ENCODE measurements at places on chromosomes 3 and 15.
A peak's percentile ranks its signal among the peaks of the same experiment; 100 is the strongest.

DNA sequence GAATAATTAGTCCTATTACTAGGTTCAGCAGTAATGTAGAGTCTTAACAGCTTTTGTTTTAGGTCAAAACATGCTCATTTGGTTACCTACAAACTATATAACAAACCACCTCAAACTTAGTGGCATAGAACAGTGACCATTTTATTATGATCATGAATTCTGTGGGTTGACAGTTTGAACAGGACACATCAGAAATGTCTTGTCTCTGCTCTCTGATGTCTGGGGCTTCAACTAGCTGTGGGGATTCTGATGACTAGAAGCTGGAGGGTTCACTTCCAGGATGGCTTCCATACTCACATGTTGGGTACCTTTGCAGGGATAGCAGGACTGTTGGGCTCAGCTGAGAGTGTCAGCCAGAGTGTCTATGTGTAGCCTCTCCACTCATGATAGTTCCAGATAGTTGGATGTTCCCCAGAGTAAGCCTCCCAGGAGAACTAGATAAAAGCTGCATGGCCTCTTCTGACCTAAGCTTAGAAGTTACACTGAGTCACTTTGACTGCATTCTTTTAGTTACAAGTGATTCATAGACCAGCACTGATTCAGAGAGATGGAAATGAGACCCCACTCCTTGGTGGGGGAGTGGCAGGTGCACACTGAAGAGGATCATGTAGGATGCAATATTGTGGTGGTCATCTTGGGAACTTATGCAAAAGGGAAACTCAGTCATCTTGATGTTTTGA, 32.6 kb downstream of the PLCL2 start:
- no peak for DNase-seq

DNA sequence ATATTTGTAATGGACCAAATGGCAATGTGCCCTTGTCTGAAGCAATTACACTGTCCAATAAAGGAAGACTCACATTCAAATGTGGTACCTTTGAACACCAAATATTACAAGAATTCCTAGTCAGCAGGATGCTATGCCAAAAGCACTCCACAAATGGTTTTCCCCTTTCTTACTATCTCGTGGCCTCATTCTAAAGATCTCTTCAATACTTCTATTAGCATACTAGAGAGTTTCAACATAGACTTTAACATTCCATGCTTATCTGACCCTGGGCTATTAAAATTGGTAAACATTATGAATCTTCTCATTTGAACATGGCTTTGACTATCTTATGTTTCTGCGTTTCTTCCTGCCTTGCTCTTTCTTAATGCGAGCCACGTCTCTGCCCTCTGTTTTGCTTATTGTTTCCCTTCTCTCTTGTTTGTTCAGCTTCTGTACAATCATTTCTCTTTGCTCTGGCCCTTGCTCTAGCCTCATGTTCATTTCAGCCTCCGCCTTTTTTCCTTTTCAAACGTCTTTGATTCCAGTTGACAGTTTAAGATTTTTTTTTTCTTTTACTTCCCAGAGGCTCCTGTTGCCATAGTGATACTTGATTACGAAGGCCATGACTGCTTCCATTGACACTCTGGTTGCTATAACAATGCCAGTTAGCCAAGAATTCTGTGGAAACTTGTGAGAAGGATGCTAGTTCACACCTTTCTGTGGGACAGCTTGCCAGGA, 49.5 kb upstream of the SLC9A9 start:
- no peak for DNase-seq

GRCh38 chr3:33941804-33942203, 143.4 kb downstream of the PDCD6IP start:
- no peak for DNase-seq

GRCh38 chr15:78641102-78641748, at the start of gene CHRNB4:
Gene CHRNB4 (minus strand): TSS chr15:78641210. CDS start chr15:78641133, 77 bp downstream.
- DNase-seq, result no peak

- DNase-seq, result no peak
Observed at GRCh38 chr3:67678665-67679064, 24.3 kb upstream of the SUCLG2 start.

GRCh38 chr15:87764461-87765240, 491.9 kb downstream of the NTRK3 start:
- DNase-seq, result no peak

- no peak for DNase-seq
Observed at GRCh38 chr3:90011131-90011530, 903.7 kb downstream of the EPHA3 start.

GRCh38 chr3:105997800-105998526, 129.2 kb upstream of the CBLB start:
- DNase-seq, result no peak

DNA sequence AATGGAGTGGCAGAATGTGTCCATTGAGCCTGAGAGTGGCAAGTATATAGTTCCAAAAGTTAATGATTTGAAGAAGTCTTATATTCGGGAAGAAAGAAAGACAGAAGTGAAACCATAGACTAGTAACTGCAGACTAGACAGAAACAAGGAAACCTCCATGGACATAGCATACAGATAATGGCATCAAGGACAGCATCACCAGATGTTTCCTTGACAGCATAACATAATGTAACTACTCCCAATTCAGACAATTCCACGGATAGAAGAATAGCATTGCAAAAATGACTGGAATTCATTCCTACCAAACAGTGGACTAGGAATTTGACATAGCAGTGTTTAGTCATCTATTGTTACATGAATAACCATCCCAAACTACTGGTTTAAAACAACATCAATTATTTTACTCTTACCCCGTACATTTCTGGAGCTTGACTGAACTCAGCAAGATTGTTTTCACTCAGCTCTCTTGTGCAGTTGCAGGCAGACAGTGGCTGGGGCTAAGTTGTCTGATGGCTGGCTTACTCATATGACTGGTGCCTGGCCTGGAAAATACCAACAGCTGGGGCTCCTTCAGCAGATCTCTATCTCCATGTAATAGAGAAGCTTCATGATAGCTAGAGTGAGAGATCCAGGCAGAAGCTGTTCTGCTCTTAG, 109.7 kb upstream of the GADL1 start:
- no peak for DNase-seq

DNA sequence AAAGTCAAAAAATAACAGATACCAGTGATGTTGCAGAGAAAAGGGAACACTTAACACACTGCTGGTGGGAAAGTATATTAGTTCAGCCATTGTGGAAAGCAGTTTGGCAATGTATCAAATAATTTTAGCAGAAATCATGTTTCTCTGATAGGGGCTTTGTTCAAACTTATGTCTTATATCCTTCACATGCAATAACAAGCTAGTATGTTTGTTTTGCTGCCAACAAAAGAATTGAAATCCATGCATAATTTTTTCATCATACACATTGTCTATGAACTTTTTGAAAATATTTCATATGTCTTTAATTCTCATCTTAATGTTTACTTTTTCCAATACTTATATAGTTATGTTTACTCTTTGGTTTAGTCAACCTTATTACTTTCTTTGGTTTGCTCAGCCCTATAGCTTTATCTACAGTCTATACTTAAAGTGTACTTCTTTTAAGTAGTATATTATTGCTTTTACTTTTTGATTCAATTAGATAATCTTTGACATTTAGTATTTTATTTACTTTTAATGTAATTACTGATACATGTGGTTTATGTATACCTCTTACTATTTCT, 639.6 kb upstream of the CBLB start:
- no peak for DNase-seq

- DNase-seq, result no peak
Observed at GRCh38 chr15:77127626-77128025, 56.7 kb upstream of the TSPAN3 start.

DNA sequence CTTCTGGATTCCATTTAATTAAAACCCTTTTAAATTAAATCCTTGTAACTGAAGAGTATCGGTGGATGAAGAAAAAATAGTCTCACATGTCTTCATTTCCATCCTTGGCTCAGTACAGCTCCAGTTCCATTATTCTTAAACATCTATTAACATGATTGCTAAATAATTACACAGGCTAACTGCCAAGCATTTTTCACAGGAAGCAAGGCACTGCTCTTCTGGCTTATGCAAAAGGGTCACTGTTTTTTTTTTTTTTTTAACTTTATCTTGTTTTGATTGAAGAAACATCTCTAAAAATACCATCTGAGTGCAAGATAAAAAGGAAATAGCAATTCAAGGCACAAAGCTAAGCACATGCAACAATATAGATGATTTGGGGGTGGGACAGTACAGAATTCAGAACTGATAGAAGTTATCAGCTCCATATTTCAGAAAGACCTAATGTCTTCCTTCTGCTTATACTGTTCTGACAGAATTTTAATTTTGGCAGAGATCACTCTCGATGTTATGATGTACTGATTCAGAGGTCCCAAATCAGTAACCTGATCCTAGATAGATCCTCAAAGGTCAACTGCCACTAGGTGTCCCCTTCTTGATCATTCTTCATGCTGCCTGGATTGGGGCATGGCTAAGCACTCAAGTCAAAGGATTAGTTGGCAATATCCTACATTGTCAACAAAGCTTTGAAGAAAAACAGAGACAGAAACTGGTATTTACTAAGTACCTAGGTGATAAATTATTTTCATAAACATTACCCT, 57.8 kb upstream of the ACTC1 start:
- DNase-seq, result peak; percentile 26

- peak; percentile 49 for DNase-seq
Observed at GRCh38 chr15:99729920-99730319, 3.3 kb downstream of the LYSMD4 start.

DNA sequence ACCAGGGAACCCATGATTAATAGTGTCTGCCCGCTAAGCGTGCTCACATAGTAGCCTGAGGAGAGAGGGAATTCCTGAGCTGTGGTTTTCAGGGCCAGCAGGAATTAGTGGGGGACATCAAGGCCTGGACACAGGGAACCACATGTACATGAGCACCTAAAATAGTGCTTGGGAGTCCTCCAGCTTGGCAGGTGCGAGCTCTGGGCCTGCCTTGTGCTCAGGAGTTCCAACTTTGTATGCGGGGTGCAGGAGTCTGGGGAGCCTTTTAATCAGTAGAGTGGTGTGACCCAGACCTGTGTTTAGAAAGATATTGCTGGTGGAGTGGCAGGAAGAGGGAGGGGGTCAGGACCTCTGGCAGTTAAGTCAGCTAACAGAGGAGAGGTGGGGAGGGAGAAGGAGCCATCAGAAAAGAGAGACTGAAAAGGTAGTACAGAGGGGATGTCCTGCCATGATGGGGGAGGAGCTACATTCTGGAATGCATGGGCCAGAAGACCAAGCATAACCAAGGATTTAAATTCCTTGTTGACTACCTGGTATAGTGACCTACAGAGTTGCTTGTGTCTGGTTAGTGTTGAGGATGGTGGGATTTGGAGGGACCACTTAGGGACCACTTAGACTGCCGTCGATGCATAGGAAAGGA, 1.9 kb downstream of the DAG1 start:
- DNase-seq, result no peak

- no peak for DNase-seq
Observed at GRCh38 chr3:165523801-165524200, 313.4 kb downstream of the BCHE start.

DNA sequence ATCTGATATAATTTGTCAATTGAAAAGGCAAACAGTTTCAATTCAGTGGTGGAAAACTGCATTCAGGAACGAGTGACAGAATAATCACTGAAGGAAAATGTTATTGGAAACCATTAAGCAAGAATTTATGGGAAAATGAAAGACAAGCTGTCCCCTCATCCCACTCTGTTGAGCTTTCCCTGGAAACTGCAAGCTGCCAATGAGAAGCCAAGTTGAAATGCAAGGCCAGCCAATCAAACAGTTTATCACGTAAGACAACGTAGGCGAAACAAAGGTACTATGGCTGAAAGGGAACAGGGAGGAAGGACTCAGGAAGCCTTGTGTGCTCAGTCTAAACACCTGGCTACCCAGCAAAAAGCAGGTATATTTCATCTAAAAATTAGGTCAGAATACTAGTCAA, 187.9 kb upstream of the ATP10A start:
- DNase-seq, result no peak

DNA sequence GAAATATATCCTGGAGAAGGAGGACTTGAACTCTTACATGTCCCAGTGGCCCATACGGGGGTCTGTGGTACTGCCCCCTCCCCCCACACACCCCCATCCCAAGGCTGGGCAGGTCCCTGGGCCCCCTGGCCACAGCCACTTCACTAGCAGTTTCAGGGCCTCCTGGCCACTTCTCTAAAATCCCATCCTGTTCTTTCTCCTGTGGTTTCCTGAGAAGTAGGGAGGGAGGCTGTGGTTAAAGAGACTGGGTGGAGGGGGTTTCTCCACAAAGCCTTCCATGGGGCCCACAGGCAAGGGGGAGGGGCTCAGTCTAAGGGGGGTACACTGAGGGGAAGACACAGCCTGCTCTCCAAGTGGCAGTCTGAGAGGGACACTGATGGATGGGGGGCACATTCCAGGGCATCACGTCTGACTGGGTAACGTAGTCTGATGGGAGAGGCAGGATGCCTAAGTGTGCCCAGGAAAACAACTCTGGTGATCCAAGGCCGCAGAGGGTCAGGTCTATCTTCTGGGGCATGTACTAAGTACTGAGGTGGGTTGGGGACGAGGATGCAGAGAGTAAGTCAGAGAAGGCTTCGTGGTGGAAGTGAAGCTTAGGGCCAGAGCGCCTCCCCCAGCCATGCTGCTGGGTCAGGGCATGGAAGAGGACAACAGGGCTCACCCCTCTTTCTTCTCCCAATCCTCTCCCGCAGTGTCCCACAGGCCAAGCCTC, 48.0 kb upstream of the C15orf39 start:
- DNase-seq, result no peak

- no peak for DNase-seq
Observed at GRCh38 chr3:53234841-53235232, 21.0 kb downstream of the TKT start.

GRCh38 chr15:82809308-82810060, at the start of gene WHAMM:
Gene WHAMM (plus strand): TSS chr15:82809628. CDS start chr15:82809727, 99 bp downstream.
- peak; percentile 97 for DNase-seq

GRCh38 chr3:11379238-11379823, 107.1 kb downstream of the ATG7 start:
- peak; percentile 82 for DNase-seq

DNA sequence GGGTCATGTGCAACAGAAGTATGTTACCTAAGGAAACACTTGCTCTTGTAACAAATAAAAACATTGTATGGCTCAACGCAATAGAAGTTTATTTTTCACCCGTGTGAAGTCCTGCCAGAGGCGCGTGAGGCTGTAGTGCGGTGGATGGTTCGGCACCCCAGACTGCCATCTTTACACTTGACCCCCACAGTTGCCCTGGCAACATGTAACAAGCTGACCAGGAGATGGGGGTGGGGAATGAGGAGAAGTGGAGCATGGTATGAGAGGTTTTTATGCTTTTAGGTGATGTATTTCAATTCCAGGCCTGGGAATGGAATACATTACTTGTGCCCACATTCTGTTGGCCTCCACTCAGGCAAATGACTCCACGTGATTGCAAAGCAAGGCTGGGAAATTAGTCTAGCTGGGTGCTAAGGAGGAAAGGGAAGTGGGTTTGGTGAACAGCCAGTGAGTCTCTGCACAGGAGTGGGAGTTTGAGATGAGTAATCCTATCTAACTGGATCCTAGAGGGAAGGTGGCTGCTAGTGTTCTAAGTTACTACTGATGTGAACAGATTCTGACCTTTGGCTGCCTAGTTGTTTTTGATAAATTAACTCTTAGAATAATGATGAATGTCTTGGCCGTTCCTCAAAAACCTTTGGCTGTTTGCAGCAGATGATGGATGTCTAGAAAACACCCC, 33.8 kb upstream of the GREM1 start:
- DNase-seq, result no peak
